ENCODE measurements at places on chromosomes 2 and 18.

GRCh38 chr2:74373221-74373676, 6.9 kb downstream of the DCTN1 start:
- no peak for DNase-seq

- no peak for DNase-seq
Measured at GRCh38 chr18:37667836-37668235, 102.2 kb upstream of the CELF4 start.

DNA sequence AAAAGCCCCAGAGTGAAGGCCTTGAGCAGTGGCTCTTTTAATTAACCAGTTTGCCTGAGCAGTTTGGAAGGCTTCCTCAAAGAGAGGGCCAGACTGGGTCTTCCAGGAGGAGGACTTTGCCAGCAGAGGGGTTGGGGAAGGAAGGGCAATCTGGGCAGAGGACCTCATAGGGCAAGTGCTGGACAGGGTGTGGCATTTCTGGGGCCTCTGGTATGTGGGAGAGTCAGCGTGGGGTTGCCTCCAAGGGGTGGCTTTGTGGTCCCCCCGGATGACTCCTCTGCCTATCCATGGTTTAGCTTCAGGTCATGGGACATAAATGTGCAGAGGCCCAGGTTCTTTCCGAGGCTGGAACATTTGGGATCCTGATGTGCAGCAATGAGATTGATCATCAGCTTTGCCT, 12.6 kb downstream of the GLI2 start:
- DNase-seq, result no peak

DNA sequence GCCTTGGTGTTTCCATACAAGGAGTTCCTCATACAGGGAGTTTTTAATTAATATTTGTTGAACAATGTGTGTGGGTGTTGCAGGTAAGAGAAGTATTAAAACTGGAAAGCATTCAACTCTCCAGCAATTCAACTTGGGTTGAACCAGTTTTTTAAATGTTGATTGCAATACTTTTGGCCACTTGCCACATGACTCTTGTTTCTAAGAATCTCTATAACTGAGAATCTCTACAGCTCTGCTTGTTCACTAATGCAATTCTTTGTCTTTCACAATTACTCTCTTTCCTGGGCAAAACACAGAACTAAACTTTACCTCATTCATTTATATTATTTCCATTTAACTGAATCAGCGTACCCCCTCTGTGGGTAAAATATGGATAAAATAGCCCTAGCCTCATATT, 429.4 kb downstream of the ARHGAP15 start:
- DNase-seq, result no peak

- no peak for DNase-seq
Measured at GRCh38 chr2:189561371-189562038, 19.1 kb downstream of the SLC40A1 start.

DNA sequence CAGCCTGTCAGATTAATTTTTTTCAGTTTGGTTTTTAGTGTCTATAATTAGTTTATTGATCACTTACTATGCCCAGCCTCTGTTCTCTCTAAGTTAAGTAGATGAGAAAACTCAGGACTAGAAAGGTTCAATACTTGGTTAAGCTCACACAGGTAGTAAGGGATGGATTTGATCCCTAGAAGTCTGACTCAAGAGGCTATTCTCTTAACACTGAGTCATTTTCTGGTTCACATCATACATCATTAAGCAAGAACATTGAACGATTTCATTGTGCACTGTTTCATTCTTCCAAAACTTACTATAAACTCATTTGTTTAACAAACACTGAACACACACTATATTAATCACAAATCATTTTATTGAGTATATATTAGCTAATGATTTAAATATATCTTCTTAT, 54.1 kb upstream of the SLC38A11 start:
- DNase-seq, result no peak

DNA sequence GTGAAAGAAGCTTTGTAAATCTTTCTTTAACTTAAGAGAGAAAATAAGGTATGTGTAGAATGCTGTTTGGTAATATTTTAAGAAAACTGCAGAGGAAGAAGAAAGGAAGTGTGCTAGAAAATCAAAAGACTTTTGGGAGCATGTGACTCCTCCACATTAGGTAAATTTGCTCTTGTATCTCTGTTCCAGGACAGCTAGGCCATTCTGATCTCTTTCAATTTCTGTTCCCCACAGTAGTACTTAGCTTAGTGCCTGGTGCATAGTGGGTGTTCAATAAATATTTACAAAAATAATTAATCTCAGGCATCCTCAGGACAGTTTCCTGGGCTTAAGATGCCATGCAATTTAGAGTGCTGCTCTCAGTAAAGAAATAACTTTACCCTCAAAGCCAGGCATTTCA, 105.0 kb downstream of the GPD2 start:
- DNase-seq, result no peak

- DNase-seq, result no peak
Measured at GRCh38 chr2:15352363-15352762, 208.8 kb downstream of the NBAS start.

DNA sequence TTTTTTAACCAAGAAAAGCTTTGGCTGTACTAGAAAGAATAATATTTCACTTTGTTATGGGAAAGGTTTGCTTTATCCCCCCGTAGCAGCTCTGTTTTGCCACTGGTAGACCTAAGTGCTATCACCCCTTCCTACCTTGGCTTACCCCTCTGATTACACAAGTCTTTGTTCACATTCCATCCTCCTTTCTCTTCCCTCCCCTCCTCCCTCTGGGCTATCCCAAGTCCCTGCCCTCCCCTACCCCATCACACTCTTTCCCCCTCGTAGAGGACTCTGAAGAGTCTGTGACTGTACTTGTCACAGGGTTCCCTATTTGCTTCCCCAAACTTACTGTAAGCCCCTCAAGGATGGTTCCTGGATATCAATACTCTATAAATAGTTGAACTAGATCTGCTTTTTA, 152.9 kb upstream of the NOSTRIN start:
- DNase-seq, result no peak

GRCh38 chr2:215949991-215950404, 63.4 kb downstream of the MREG start:
- DNase-seq, result no peak

DNA sequence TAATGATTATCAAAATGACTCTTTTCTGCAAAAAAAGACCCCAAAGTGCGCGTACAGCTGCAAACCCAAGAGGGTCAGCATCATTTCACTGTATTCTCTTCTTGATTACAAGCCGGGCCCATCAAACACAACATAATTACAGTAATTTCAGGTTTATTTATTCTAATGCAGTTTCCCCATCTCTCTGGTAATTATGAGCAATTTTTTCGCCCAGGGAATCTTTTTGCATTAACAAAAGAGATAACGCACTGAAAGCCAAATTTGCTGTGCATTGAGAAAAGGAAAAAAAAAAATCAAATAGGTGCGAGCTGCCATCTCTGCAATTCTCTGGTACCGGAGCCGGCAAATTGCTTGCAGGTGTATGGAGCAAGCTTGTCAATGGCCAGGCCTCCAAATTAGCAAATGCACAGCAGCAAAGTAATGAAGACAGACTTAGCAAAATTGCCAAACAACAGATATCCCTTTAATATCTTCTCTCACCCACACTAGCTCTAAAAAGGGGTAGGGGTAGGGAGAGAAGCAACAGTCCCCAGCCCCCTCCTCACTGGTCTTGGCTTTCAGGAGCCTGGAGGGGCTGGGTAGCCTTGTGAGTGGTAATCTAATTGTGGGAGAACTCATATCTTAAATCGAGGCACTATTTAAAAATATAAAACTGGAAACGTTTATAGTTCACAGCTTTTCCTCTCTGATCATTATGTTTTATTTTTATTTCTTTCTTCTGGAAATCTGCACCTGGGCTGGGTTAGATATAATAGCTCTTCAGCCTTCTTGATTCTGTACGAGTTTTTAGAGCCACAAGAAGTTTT, 6.7 kb downstream of the DLX1 start:
- no peak for DNase-seq

GRCh38 chr2:70674636-70675430, 93.2 kb downstream of the ADD2 start:
- DNase-seq, result no peak

GRCh38 chr18:54612237-54612636, 21.2 kb downstream of the DYNAP start:
- DNase-seq, result no peak

GRCh38 chr2:142819411-142819810, 58.1 kb upstream of the KYNU start:
- DNase-seq, result no peak

DNA sequence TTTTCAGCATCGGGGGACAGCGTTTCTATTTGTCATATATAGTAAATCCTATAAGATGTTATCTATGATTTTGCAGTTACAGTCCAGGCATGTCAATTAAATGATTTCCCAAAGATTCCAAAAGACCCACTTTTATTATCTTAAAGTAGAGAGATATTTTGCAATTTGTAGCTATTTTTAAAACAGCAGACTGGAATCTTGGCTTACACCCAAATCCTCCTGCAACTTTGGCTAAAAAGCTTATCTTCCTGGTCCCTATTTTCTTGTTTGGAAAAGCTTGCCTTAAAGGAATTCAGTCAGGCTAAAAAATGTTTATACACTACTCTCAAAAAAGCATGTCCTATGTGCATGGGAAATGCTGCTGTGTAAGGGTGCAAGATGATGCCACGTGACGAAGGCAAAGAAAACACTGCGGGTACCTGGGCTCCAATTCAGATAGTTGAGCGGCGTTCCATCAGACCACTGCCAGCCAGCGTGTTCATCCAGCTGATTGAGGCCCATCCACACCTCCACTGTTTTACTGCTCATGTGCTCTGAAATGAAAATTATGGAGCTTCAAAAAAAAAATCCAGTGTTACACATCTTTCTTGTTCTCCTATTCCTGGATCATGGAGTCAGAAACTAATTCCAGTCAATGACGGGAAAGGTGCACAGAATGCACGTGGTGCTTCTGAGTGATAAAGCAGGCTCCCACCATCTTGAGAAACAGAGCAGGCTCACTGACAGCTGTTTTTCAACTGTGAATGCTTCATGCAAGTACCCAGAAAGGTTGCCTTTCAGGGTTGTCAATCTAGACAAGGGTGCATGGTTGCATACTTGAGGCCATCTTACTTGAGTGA, 33.8 kb downstream of the PLA2R1 start:
- no peak for DNase-seq

GRCh38 chr18:9898792-9899549, 13.2 kb downstream of the TXNDC2 start:
- DNase-seq, result no peak

DNA sequence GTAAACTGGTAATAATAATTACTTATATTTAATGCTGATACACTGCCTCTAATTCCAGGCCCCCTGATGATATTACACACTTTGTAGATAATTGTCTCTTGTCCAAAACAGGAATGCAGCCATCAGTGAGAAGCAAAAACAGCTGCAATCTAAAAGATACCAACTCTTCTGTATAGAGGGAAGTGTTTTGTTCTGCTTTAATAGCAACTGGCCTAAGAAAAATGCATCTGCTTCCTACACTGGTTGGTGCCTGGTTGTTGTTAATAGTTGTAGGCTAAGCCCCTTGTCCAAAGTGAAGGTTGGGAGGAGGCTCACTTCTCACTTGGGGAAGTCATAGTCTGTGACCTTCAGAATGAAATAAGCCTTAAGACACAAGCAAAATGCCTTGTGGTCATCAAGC, 332.0 kb downstream of the ZNF521 start:
- no peak for DNase-seq

- DNase-seq, result no peak
Measured at GRCh38 chr2:26650713-26651469, 9.7 kb upstream of the CIB4 start.

DNA sequence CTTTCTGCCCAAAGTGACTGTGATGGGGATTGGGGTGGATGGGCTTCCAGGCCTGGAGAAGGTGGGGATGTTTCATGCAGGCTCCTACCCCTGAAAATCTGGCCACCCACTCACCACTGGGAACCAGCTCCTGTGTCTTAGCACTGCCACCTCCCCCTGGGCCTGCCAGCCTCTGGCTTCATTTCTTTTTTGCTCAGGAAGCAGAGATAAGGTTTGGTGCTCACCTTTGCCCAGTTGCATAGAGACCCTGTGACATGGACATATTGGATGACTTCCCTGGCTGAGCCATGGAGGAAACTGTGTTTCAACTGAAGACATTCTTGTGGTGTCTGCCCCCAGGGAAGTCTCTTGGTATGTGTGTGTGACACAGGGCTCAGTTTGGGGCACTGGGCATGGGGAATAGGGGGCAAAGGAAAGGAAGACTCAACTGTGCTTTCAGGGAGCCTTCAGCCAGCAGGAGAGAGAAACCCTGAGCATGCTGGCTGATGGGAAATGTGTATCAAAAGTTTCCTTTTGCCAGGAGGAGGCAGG, 16.7 kb downstream of the CTIF start:
- no peak for DNase-seq

DNA sequence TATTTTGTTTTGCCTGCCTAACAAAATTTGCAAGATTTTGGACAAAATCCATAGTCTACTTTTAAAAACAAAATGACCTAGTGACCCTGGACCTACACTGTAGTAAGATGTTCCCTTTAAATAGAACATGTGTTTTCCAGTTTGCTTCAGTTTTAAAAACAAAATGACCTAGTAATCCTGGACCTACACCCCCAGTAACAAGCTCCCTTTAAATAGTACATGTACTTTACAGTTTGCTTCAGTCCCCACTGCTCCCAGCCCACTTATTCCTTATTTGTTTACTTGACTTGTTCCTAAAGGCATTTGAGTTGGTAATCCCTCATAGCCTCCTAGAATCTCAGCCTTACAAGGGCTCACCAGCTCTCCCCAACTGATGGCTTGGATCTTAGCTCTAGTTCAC, 34.5 kb upstream of the HTR2B start:
- DNase-seq, result no peak

DNA sequence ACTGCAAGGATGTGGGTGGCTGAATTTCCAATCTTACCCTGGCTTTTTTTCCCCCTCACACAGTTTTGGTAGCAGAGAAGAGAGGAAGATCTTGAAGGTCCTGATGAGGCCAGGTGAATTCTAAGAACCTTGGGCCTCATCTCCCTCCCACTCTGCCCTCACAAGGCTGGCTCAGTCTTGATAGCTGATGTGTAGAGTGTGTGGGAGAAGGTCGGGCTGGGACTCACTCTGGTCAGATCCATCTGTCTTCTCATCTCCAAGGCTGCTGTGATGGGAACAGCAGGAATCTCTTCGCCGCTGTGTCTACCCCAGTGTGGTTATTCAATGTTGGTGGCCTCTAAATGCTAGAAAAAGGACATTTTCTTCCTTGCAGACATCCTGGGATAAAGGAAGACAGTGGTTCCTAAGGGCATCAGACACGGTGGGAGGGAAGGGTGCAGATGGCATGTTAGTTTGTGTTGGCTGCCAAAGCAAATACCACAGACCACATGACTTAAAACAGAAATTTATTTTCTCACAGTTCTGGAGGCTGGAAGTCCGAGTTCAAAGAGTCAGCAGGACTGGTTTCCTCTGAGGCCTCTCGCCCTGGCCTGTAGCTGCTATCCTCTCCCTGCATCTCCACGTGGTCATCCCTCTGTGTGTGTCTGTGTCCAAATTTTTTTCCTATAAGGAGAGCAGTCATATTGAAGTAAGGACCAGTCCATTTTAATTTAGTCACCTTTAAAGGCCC, 37.6 kb upstream of the MGAT4A start:
- no peak for DNase-seq

GRCh38 chr2:107738266-107738665, 88.4 kb upstream of the RGPD4 start:
- DNase-seq, result no peak

GRCh38 chr18:78666666-78667335, 312.8 kb upstream of the SALL3 start:
- DNase-seq, result no peak

GRCh38 chr2:55162284-55163006, 69.6 kb downstream of the CLHC1 start:
- DNase-seq, result no peak

- no peak for DNase-seq
Measured at GRCh38 chr2:54212456-54212855, 43.6 kb downstream of the TSPYL6 start.

GRCh38 chr2:101770726-101771125, 73.2 kb downstream of the MAP4K4 start:
- DNase-seq, result no peak
